Activated CD4-positive, alpha-beta T cell treated with anti-CD3 and anti-CD28 coated beads, Interleukin-2, Interleukin-4, amounts not matched to agents 100 ng/mL and 50 ng/mL, durations not matched to agents 16 hours and 8 hours (primary cell): ENCODE measurements at places on chromosomes 12 and 14.

GRCh38 chr14:70441641-70442040 lies 10.3 kb upstream of the ADAM21 start:
- no peak for DNase-seq

DNA sequence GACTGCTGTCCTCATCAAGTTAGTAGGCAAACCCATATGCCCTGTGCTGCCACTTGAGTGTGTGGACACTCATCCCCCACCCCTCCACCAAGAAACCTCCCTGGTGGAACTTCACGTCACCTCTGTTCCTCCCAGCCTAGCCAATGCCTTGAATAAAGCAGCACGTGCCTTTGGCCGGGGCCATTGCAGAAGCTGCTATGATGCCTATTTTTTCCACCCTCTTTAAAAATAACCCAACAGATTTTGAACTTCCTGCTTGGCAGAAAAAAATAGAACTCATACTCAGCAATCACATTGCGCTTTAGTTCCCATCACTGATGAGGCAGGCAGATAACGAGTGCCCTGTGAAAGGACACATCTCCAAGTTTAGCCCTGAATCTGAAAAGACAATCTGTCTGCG lies 23.1 kb upstream of the PWP1 start:
- no peak for DNase-seq

DNA sequence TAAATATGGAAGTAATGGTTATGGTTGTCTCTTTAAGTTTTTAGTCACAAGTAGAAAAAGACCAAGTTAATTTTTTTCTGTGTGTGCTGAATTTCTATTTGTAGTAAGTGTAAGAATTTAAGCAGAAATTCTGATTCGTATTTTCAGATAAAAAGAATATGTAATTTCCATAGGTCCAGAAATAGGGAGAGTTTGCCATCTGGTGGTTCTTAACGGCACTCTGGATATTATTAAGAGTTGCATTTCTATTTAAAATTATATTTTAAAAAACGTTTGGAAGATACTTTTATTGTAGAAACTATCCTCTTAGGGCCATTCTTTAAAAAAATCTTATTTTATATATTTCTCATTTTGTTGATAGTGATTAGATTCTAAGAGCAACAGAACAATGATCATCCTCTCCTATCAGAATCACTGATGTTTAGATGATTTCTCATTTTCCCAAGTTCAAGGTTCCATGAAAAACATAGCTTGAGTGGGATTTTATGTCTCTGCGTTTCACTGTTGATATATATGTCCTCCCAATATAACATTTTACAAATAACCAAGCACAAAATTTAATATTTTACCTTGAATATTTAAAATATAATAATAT lies 88.3 kb downstream of the LRRK2 start:
- DNase-seq, result no peak

DNA sequence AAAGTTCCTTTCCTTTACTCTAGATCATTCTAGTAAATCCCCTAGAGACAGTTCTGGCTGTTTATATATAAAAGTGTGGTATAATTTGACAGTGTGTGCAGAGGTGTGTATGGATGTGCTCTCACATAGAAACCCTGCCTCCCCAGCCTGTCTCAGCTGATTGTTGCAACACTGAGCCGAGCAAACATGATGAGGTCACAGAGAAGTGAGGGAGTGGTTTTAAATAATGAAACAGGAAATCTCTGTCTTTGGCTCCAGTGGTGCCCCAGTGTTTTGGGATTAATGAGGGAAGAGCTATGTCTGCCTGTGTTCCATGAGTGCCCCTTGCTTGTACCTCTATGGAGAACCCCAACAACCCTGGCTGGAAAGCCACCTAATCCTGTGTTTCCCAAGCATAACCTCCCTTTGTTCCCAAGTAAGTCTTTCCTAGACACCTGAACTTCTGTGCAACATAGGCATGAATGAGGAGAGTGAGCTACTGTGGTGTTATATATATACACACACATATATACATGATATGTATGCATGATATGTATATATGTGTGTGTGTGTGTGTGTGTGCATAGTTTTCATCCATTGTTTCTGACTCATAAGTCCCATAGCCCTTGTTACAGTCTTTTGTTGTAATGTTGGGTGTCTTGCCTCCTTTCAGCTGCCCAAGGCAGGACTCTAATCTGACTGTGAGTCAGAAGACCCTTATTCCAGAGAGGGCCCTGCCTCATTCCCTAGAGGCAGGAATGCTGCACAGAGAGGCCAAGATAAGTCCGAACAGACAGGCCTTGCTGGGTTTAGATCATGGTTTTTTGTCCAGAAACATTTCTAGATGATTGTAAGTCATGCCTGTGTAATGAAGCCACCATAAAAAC lies 18.0 kb downstream of the TRAF3 start:
- DNase-seq, result peak; percentile 43

- DNase-seq, result peak; percentile 86
Observed at GRCh38 chr14:92340931-92341330, 18.0 kb downstream of the SLC24A4 start.

DNA sequence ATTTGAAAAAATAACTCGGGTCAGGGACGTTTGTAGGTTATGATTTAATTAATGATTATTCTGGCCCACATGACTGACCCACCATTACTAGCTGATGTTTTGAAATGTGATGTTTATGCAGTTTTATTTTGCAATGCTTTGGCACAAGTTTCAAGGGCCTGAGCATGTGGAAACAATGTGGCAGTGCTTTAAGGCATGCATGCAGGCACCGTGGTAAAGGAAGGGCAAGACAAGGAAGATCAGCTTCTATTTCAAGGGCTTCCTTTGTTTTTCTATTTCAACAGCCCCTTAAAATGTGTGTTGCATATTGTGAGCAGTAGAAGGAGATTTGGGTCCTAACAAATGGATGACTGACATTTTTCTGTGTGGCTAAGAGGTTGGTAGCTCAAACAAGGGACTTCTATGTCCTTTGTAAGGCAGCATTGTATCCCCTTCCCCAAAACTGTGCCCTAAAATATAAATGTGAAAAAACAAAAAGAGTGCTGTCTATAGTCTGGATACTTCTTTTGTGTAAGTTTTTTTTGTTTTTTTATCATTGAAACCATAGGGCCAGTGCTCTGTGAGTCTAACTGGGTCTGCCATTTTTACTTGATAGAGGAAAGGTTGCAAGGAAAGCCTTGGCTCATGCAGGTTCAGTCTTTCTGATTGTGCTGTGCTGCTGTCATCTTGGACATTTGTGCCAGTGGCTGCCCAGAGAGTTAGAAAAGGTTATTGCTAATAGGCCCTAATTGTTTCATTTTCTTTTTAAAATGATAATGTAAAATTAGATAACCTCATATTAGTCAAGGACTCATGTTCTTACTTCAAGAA lies 103.5 kb downstream of the FGD4 start:
- DNase-seq, result no peak
